ENCODE measurements at places on chromosomes 7 and 10.

DNA sequence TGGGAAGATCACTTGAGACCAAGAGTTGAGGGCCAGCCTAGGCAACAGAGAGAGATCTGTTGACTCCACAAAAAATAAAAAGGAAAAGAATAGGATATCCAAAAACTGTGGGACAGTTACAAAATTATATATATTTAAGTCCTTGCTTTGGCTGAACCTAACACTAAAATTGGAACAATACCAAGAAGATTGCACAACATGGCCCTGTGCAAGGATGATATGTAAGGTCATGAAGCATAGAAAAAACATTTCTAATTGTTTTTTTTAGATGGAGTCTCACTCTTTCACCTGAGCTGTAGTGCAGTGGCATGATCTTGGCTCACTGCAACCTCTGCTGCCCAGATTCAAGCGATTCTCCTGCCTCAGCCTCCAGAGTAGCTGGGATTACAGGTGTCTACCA lies 139.0 kb downstream of the TPST1 start:
- DNase-seq: no peak

- DNase-seq: no peak
Measured at GRCh38 chr10:131726076-131726880, 174.5 kb upstream of the PPP2R2D start.

DNA sequence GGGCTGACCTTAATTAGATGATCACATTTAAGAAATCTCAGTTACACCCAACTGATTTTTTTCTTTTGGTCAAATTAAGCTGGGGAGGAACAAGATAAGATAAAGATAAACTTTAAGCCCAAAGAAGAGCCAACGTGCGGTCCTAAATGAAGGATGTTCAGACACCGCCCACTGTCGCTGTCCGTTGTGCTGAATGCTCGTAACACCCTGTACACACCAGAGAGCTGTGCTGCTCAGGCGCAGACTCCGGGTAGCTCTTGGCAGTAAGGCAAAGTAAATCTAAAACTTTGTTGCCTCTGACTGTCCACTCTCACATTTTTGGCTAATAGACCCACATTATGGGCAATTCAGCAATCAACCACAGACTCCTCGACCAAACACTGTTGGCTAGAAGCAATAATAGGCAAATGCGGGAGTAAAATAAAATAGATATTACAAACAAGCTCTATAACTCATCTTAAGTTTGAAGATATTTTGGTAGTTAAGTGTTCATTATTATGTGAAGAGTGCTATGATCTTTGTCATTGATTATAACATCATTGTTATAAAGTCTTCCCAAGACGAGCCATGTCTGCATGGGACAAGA lies 57.1 kb downstream of the PLPP4 start:
- DNase-seq: no peak

- DNase-seq: no peak
Measured at GRCh38 chr10:42937048-42937447, 139.8 kb upstream of the RET start.

GRCh38 chr10:77223526-77224460 lies 413.8 kb downstream of the KCNMA1 start:
- DNase-seq: no peak

- DNase-seq: no peak
Measured at GRCh38 chr10:113108948-113109347, 158.9 kb downstream of the TCF7L2 start.

- no peak for DNase-seq
Measured at GRCh38 chr10:71996592-71997371, 32.6 kb downstream of the CHST3 start.

- no peak for DNase-seq
Measured at GRCh38 chr10:114288424-114289095, 49.5 kb downstream of the VWA2 start.

DNA sequence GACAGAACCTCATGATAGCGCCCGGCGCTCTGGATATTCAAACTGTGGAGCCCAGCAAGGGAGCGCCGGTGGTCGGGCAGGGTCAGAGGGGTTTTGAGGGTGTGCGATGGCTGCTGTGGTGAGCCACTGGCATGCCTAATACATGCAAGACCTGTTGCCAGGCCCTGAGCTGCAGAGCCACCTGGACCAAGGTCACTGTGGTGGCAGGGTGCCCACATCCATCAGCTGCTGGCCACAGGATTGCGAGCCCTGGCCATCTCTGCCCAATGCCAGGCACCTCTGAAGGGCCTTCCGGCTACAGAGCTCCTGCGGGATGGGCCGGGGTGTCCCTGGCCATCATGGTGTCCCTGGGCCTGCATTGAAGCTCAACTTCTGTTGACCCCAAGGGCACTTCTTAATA lies 123.0 kb upstream of the TNRC18 start:
- DNase-seq: no peak

DNA sequence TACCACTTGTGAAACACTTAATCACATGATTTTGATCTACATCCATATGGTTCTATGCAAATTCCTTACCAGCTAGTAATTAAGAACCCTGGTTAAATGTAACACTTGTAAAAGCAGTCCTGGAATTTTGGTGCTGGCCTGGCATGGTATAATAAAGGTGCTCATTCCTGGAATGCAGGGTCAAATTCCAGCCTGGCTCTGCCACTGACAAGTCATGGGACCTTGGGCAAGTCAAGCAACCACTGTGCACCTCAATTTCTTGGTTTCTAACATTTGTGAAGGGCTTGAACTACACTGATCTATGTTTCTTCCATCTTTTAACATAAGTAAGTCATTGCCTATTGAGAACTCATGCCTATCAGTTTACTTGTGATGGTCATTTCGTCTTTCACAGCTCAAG lies 91.9 kb upstream of the PIK3CG start:
- DNase-seq: no peak

DNA sequence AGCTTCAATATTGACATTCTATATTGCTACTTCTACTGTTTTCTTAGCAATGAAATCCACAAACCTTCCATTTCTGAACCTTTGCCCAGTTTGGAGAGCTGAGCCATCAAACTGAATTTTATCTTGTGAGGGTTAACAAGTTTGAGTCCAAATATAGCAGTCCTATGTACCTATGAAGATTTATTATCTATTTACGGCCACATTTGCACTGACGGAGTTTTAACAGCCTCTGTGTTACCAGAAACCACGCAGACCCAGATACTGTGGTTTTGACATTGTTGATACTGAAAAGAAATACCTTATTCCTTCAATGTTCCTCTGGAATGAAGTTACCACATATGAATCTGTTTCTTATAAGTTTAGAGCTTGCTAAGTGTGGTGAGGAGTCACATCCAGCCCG lies 172.6 kb downstream of the FGFR2 start:
- DNase-seq: no peak

- no peak for DNase-seq
Measured at GRCh38 chr10:71436268-71437125, 39.8 kb downstream of the CDH23 start.

DNA sequence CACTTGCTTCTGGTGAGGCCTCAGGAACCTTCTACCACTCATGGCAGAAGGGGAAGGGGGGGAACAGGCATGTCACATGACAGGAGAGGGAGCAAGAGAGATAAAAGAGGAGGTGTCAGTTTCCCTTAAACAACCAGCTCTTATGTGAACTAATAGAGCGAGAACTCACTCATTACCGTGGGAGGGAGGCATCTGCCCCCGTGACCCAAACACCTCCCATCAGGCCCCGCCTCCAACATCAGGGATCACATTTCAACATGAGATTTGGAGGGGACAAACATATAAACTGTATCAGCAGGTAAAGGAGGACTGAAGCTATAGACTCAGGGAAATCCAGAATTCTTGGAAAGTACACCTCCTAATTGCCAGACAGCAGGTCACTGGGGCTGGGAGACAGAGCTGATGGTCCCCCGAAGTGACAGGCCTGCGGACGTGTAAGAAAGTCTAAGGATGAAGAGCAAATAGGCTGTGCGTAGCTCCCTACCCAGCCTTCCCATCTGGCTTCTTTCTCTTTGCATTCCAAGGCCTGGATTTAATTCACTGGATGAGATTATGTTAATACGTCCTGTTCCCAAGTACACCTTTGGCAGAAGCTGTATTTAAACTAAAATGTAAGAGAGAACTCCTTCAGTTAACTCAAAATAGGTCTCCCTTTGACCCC lies 186.7 kb upstream of the LYZL2 start:
- DNase-seq: no peak

DNA sequence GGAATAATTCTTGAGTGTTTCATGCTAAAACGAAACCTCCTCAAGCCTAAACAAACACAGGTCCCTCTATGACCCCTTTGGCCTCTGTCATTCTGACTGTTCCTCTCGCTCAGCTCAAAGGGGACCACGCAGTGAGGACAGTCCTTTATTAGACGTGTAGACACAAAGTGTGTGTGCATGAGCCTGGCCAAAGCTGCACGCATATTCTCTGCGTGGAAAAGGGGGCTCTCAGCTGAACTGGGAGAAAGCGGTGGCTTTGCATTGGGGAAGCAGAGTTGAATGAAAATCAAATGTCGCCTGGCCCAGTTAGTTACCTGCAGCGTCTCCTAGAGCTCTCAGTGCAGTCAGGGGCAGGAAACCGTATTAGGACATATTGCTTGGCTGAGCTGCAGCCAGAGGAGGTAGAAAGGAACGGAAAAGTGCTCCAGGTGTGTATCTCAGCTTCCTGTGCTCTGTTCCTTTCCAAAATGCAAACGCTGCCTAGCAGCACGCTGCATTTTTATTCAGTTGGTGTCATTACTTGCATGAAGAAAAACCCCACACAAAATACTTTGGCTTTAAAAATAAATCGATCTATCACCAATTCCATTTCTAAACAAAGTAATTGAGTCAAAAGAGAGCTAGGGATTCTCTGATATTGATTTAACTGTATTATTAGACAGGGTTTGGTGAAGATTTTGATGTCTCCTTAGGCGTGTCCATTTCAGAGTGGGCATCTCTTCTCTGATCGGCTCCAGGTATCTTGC lies 4.9 kb downstream of the GATA3 start:
- no peak for DNase-seq

GRCh38 chr7:30091491-30091912 lies 43.3 kb upstream of the MTURN start:
- no peak for DNase-seq

GRCh38 chr10:124470544-124471434 lies 9.2 kb downstream of the LHPP start:
- no peak for DNase-seq

GRCh38 chr10:29648114-29648982 lies 13.6 kb upstream of the SVIL start:
- DNase-seq: no peak

DNA sequence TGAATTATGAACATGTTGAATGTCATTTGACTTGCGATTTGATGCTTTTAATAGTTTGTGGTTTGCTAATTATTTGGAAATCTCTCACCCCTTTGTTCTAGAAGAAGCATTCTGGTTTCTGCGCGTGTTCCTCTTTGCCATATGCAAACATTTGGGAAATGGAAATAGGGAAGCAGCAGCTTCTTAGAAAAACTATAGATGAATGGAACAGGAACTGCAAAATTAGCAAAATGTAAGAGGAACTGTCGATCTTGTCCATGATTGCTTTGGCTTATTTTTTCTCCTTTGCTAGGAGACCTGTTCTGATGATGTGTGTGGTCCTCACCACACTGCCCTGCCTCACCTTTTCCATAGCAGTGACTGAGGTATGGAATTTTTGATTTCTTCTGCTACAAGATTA lies 19.0 kb downstream of the TMEM236 start:
- no peak for DNase-seq

- DNase-seq: no peak
Measured at GRCh38 chr10:93438613-93439253, 43.4 kb downstream of the MYOF start.

DNA sequence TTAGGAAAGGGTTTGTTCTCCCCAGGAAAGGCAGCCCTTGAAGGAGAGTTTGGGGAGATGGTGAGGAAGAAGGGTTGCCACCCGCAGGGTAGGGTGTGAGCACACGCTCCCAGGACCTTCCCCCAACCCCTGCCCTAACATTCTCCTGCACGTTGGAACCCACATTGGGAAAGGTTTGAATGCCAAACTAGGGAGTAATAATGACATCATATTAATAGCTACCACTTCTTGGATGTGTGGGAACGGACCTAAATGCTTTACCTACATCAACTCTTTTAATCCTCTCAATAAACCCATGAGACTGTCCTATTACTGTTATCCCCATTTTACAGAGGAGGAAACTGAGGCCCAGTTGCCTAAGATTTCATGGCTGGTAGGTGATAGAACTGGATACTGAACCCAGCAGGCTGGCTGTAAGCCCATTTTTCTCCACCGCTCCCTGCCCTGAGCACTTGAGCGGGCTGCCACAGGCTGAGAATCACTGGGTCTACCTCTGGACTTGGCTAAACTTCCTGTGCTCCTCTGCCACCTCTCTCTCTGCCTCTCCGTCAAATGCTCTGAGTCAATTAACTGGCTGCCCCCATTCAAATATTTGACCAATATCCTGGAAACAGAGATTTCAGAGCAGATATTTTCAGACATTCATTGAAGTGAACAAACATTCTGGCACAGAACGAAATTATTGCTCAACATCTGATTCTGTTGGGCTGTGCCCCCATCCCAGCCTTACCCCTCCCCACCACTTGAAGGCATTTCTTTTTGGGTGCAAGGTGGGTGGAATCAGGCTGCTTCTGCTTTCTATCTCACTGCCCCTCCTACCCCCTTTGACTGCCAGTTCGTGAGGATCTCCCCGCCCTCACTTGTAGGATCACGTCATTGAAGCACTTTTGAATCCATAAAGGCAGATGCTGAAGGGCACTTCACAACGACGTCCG lies 129.7 kb downstream of the C10orf105 start:
- no peak for DNase-seq

GRCh38 chr7:131183611-131184119 lies 144.0 kb upstream of the MKLN1 start:
- DNase-seq: no peak

- no peak for DNase-seq
Measured at GRCh38 chr10:70656489-70656888, 15.8 kb upstream of the ADAMTS14 start.

- DNase-seq: no peak
Measured at GRCh38 chr7:80224415-80224814, 89.8 kb downstream of the GNAI1 start.

- no peak for DNase-seq
Measured at GRCh38 chr7:105118612-105119600, 104.9 kb downstream of the KMT2E start.
